ENCODE measurements at places on chromosomes 3 and 15. TPM values are rescaled to one million over a fixed set of nuclear protein-coding genes. Genes with fewer than 3 reads are reported as not detected.

The ADAMTS17 gene
- polyA plus RNA-seq, result not detected

The PTPRG gene
- polyA plus RNA-seq, result 31.3 TPM

The GMNC gene
- 0.48 TPM for polyA plus RNA-seq

The TADA3 gene
- 55.4 TPM for polyA plus RNA-seq

The AMIGO3 gene
- 8.0 TPM for polyA plus RNA-seq

The UBA7 gene
- 2.9 TPM for polyA plus RNA-seq

Data from neural cell (in vitro differentiated cells).